ENCODE measurements at places on chromosomes 2 and 18.

GRCh38 chr2:237170020-237170419 is 84.3 kb downstream of the COPS8 start:
- no peak for DNase-seq

DNA sequence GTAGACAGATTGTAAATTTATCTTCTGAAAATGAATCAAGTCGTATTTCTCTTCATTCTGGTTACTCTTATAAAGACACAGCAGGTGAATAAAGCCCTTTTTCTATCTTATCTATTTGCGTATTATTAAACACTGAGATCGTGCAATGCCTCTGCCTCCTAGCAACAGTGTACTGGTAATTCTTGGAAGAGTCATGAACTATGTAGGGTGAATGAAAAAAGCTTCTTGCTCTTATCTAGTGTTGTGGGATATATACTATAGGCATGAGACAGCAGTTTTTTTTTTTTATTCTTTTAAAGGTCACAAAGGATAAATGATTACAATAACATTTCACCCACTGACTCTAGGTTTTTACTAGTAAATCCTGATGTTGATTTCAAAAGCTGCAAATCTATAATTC is 324.2 kb downstream of the PDE11A start:
- DNase-seq = no peak

GRCh38 chr2:44956843-44957242 is 15.3 kb downstream of the SIX3 start:
- no peak for DNase-seq

GRCh38 chr2:192137451-192137850 is 57.3 kb downstream of the TMEFF2 start:
- no peak for DNase-seq

DNA sequence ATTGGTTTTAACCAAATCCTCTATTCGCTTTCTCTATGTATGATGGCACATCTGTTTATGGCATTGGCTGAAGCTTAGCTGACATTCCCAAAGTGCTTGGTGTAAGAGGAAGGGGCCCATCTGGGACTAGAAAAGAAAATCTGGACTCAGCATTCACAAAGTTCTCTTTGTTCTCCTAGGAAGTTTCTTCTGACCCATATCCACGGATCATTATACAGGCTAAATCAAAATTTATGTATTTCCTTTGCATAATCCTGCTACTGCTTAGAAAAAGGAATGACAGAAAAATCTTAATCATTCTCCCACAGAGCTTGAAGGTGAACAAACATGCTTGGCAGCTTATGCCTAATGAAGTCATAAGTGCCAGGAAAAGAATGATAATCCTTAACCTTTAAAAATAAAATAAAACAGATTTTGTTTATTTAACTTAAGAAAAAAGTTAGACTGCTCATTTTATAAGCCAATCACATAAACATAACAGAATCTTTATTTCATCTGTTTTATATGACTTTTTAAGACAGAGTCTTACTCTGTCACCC is 88.4 kb downstream of the NYAP2 start:
- DNase-seq = no peak
